Activated naive CD4-positive, alpha-beta T cell treated with anti-CD3 and anti-CD28 coated beads for 36 hours (primary cell): ENCODE measurements at places on chromosomes 5 and 9.

DNA sequence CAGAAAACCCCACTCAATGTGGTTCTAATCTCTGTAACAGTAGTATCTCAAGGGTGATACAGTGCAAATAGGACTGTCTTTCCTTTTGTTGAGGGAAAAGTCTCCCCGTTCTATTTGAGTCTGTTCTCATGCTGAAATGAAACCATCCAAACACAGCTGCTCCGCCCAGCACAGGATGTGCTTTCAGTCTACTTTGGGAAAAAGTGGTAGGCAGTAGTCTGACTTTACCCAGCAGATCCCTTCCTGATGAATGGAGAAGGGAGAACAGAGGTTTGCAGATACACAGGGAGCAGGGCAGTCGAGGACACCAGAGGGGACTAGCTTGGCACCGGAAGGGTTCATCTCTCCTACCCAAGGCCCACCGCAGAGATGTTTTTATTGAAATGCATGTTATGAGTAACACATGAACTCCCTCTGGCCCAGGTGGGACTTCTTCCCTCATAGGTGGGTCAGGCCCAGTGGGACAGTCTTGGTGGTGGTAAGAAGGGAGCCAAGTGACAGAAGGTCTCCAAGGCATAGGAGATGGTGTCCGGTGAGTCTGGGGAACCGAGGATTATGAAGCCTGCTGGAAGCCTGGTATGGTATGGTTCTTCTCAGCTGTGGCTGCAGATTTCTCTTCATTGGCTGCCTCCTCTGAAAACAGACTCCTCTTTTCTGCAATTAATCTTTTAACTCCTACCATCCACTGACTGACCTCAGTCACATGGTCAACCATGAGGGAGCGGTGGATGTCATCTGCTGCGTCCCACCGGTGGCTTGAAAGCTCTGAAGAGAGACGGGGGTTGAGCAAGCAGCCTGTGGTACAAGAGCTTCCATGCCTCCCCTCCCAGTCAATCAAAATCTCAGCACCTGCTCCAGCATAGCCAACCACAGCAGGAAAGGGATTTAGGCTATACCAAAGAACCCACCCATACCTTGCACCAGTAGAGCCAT is 3.0 kb downstream of the EIF4EBP3 start:
- H3K4me1 ChIP-seq, result peaks cover 69% of the 10 kb centered on the region
- peaks cover 38% of the 10 kb centered on the region for H3K36me3 ChIP-seq
- H3K27me3 ChIP-seq, result no peaks in the 10 kb centered on the region
- no peak for DNase-seq
- H3K27ac ChIP-seq, result peak overlapping the region; percentile 64

GRCh38 chr9:35537913-35538312 is 48.0 kb downstream of the RUSC2 start:
- no peak overlapping the region for H3K27ac ChIP-seq
- no peak for DNase-seq
- no peaks in the 10 kb centered on the region for H3K27me3 ChIP-seq
- no peaks in the 10 kb centered on the region for H3K4me1 ChIP-seq
- H3K36me3 ChIP-seq, result no peaks in the 10 kb centered on the region

GRCh38 chr9:34187891-34188240 is 9.0 kb downstream of the UBAP1 start:
- H3K27me3 ChIP-seq, result no peaks in the 10 kb centered on the region
- H3K4me3 ChIP-seq, result no peak overlapping the region
- H3K36me3 ChIP-seq, result peaks cover 3% of the 10 kb centered on the region
- H3K4me1 ChIP-seq, result peaks cover 38% of the 10 kb centered on the region
- DNase-seq, result no peak

GRCh38 chr5:53431665-53432064 is 48.8 kb upstream of the FST start:
- H3K36me3 ChIP-seq, result no peaks in the 10 kb centered on the region
- DNase-seq, result no peak
- no peak overlapping the region for H3K27ac ChIP-seq
- no peak overlapping the region for H3K4me3 ChIP-seq

DNA sequence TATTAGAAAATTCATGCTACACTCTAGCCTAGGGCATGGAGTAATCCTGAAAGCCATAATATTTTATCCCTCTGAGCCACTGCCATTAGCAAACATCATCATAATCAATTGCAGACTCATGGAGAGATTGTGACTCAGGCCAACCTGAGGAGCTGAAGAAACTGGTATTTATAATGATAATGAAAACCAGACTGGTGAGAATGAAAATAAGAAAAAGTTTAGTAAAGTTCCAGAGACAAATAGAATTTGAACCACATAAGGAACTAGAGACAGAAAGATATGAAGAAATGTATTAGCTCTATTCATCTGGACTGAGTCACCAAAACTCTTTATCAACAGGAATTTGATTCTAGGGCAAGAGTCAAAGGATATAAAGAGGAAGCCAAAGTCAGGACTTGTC is 158.7 kb downstream of the DRD1 start:
- H3K27me3 ChIP-seq, result peaks cover 14% of the 10 kb centered on the region
- H3K27ac ChIP-seq, result no peak overlapping the region
- no peak for DNase-seq
- H3K36me3 ChIP-seq, result no peaks in the 10 kb centered on the region
- no peak overlapping the region for H3K4me3 ChIP-seq

GRCh38 chr9:15295761-15296405 is 11.1 kb downstream of the TTC39B start:
- peak overlapping the region; percentile 63 for H3K4me3 ChIP-seq
- peak overlapping the region; percentile 95 for H3K27ac ChIP-seq
- H3K4me1 ChIP-seq, result peaks cover 86% of the 10 kb centered on the region
- H3K36me3 ChIP-seq, result peaks cover 36% of the 10 kb centered on the region
- peak; percentile 40 for DNase-seq
- H3K27me3 ChIP-seq, result no peaks in the 10 kb centered on the region

- DNase-seq, result no peak
- H3K4me3 ChIP-seq, result no peak overlapping the region
- H3K27me3 ChIP-seq, result peaks cover 23% of the 10 kb centered on the region
- H3K4me1 ChIP-seq, result peaks cover 2% of the 10 kb centered on the region
- H3K27ac ChIP-seq, result no peak overlapping the region
- no peaks in the 10 kb centered on the region for H3K36me3 ChIP-seq
Measured at GRCh38 chr9:89080193-89080592, 88.9 kb downstream of the S1PR3 start.

GRCh38 chr5:112349371-112349770 is 69.7 kb downstream of the EPB41L4A start:
- H3K27me3 ChIP-seq, result no peaks in the 10 kb centered on the region
- no peak for DNase-seq
- no peaks in the 10 kb centered on the region for H3K4me1 ChIP-seq
- H3K27ac ChIP-seq, result no peak overlapping the region
- H3K36me3 ChIP-seq, result no peaks in the 10 kb centered on the region

DNA sequence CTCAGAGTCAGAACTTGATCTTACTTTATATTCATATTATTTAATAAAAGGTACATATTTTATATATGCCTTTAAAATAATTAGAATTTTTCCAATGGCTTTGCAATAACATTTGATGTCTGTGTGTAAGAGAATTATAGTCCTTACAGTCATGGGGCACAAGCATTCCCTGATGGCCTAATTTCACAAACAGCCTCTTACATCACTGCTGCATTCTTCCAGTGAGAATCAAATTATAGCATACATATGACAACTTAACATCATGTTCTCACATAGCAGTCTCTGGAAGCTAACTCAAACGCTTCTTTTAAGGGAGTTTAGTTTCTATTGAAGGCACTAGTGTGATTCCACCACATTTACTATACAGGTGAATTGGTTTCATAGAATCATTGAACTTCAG is 15.3 kb upstream of the PRUNE2 start:
- no peaks in the 10 kb centered on the region for H3K36me3 ChIP-seq
- no peak for DNase-seq
- peaks cover 2% of the 10 kb centered on the region for H3K27me3 ChIP-seq
- no peaks in the 10 kb centered on the region for H3K4me1 ChIP-seq

- H3K27me3 ChIP-seq, result no peaks in the 10 kb centered on the region
- H3K4me3 ChIP-seq, result no peak overlapping the region
- peaks cover 11% of the 10 kb centered on the region for H3K36me3 ChIP-seq
- peak overlapping the region; percentile 93 for H3K27ac ChIP-seq
Measured at GRCh38 chr9:130030651-130031127, 12.3 kb downstream of the FNBP1 start.

DNA sequence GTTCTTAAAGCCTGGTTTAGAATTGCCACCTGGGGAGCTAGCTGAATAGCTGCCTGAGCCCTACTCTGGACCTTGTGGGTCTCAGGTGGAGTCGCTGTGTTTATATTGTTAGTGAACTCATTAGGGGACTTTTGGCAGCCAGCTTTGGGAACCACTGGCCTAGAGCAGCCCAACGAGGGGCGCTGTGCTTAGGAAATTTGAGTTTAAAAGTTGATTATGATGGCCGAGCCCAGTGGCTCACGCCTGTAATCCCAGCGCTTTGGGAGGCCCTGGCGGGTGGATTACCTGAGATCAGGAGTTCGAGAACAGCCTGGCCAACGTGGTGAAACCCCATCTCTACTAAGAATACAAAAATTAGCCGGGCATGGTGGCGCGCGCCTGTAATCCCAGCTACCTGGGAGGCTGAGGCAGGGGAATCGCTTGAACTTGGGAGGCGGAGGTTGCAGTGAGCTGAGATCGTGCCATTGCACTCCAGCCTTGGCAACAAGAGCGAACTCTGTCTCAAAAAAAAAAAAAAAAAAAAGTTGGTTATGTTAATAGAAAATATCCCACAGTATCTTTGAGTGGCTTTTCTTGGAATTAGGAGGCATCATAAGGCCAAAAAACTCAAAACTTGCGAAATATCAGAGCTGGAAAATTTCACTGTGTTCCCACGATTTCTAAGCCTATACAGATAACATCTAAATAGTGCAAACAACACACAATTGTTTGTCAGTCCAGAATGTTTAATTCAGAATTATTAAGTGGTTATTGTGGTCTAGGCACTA is 809 bp downstream of the MCCC2 start:
- H3K4me3 ChIP-seq, result peak overlapping the region; percentile 94
- H3K4me1 ChIP-seq, result peaks cover 31% of the 10 kb centered on the region
- peak; percentile 34 for DNase-seq
- peak overlapping the region; percentile 87 for H3K27ac ChIP-seq
- H3K36me3 ChIP-seq, result peaks cover 5% of the 10 kb centered on the region

DNA sequence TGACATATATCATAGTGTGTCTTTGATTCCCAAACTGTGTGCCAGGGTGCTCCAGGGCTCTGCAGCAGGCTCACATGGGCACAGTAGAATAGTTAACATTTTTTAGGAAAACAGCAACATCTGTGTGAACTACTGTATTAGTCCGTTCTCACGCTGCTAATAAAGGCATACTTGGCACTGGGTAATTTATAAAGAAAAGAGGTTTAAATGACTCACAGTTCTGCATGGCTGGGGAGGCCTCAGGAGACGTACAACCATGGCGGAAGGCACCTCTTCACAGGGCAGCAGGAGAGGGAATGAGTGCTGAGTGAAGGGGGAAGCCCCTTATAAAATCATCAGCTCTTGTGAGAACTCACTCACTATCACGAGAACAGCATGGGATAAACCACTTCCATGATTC is 82.7 kb downstream of the EGFLAM start:
- peaks cover 4% of the 10 kb centered on the region for H3K27me3 ChIP-seq
- no peaks in the 10 kb centered on the region for H3K36me3 ChIP-seq
- no peak overlapping the region for H3K27ac ChIP-seq
- no peak overlapping the region for H3K4me3 ChIP-seq

DNA sequence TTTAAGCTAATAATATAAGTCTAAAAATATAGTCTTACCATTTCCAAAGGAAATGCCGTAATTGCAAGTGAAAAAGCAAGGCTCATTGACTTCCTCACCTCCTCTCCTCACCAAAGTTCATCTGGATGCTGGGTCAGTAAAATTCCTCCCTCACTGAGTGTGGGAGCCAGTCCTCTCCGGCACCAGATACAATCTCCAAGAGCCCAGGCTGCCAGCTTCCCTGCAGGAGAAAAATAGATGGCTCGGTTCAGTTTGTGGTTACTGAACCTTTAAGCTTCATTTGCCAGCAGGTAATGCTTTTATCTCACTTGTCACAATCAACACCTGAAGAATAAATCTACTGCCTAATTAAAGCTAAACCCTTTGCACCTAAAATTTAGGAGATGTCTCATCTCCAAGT is 115.3 kb upstream of the VLDLR start:
- no peak overlapping the region for H3K27ac ChIP-seq
- DNase-seq, result no peak
- no peaks in the 10 kb centered on the region for H3K4me1 ChIP-seq

DNA sequence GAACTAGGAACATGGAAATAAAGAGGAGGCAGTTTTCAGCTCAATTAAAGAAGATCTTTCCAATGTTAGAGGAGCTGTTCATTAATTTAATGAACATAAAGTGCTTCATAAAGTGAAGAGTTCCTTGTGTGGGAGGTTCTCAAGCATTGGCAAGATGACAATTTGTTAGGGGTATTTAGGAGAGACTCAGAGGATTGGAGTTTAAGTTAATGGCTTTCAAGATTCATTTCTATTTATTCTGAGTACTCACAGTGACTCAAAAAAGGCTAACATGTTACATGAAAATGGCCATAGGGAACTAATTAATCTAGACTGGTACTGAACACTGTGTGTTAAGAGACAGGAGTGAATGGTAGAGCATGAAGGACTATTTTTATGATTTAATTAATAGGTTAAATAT is 55.4 kb upstream of the CDH12 start:
- no peaks in the 10 kb centered on the region for H3K36me3 ChIP-seq
- H3K4me3 ChIP-seq, result no peak overlapping the region
- no peak overlapping the region for H3K27ac ChIP-seq
- DNase-seq, result no peak
- H3K27me3 ChIP-seq, result no peaks in the 10 kb centered on the region
- no peaks in the 10 kb centered on the region for H3K4me1 ChIP-seq

- peaks cover 1% of the 10 kb centered on the region for H3K27me3 ChIP-seq
- no peaks in the 10 kb centered on the region for H3K36me3 ChIP-seq
- peaks cover 3% of the 10 kb centered on the region for H3K4me1 ChIP-seq
- no peak overlapping the region for H3K4me3 ChIP-seq
- no peak overlapping the region for H3K27ac ChIP-seq
Measured at GRCh38 chr9:121631115-121631514, 20.3 kb upstream of the DAB2IP start.

- no peak overlapping the region for H3K27ac ChIP-seq
- H3K4me3 ChIP-seq, result no peak overlapping the region
- no peaks in the 10 kb centered on the region for H3K27me3 ChIP-seq
- no peaks in the 10 kb centered on the region for H3K4me1 ChIP-seq
- DNase-seq, result no peak
Measured at GRCh38 chr5:31563216-31563615, 31.1 kb downstream of the C5orf22 start.

DNA sequence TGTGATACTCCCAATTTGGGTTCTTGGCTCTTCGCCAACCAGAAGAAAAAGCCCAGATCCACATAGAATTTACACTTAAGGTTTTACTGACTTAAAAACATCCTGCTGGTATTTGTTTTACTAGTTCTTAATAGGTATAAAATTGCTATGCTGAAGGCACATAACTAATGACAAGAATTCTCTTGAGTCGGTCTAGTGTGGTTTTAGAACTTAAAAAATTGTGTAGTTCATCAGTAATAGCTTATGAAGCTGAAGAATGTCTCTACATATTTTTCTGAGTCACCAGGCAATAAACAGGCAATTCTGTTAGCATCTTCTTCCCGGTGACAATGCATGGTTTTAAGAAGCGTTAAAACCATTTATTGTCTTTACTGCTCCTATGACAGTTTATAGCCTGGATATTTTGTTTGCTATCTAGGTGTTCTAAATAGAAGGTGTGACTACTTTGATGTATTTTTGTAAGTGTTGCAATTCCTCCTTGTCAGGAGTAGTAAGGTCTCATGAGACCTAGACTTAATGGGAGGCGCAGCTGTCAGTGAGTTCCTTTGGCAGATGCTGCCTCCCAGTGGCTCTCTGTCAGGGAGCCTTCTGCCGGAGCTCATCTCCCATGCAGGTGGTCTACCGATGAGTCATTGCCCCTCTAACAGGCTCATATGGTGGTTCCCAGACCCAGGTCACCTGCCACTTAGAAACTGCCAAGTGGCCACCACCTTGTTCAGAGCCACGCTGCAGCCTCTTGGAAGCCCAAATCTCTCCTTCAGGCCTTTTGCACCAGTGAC is 173.8 kb downstream of the MAST4 start:
- H3K27me3 ChIP-seq, result peaks cover 1% of the 10 kb centered on the region
- H3K4me1 ChIP-seq, result no peaks in the 10 kb centered on the region
- H3K4me3 ChIP-seq, result no peak overlapping the region
- H3K27ac ChIP-seq, result no peak overlapping the region
- H3K36me3 ChIP-seq, result no peaks in the 10 kb centered on the region
